Activated T-helper 1 cell treated with anti-CD3 and anti-CD28 coated beads, Interleukin-2, amount 50 U/mL, for 16 hours (primary cell): ENCODE measurements at places on chromosomes 4 and X.
A peak's percentile ranks its signal among the peaks of the same experiment; 100 is the strongest.

GRCh38 chr4:2304877-2305561 lies 43.1 kb upstream of the MXD4 start:
- DNase-seq, result no peak

DNA sequence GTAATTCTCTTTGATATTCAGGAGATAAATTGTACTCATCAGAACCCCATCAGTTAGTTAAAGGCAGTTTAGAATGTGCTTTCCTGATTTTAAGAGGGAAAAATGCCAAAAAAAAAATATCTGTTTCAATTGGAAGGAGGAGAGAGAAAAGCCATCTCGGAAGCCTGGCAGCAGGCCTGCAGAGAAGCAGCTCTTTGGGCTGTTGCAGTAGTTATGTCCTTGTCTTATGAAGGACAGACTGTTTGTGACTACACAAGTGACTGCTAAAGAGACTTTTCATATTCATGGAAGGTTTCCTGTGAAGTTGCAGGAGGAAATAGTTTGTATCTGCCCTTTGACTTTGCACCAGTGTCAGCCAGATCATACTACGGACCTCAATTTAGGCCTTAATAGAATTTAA lies 88.8 kb downstream of the DCLK2 start:
- DNase-seq, result no peak

DNA sequence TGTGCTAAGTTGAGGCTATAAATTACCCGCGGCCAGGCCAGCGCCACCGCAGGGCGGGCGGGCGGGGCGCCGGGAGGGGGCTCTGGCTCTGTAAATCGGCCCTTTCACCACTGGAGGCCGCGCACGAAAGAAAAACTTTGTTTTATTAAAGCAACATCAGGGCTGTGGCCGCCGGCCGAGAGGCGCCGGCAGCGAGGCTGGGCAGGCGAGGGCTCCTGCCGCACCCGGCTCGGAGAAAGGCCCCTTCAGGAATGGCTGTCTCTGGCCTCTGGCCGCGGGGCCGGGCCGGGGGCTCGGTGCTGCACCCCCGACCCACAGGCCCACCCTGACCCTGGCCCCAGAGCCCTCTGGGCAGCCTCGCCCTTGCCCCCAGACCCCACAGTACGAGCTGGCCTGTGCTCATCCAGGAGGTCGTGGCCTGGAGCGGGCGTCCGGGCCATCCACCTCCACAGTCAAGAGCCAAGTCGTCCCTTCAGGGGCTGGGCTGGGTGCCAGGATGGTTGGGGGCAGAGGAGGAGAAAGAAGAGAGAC lies 29.5 kb upstream of the FGFR3 start:
- DNase-seq, result no peak

DNA sequence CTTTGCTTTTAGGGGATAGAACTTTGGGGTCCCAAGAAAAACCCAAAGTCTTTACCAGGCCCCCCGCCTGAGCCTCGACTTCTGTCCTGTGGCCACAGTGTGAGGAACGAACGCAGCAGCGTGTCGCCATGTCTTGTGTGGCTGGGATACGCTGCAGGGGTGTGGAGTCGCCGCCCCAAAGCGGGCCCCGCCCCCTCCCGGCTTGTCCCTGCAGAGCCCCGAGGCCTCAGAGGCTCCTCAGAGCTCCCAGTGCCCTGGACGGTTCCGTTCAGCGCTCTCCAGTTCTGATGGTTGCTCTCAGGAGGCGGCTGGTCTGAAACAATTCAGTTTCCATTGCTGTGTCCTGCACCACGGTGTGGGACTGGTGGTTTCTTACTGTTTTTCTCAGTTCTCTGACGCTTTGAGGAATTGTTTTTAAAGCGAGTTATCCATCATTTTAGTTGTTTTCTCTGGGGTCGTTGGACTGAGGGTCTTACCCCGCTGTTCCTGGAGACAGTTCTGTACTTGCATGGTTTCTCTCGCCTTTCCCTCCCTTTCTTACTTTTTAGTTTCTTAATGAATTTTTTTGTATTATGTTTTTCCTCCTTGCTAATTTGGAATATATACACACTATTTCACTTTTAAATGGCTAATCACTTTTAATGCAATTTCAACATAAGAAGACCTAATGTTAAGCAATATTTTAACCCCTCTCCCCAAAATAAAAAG lies 1.6 kb upstream of the IDUA start:
- DNase-seq, result peak; percentile 49

DNA sequence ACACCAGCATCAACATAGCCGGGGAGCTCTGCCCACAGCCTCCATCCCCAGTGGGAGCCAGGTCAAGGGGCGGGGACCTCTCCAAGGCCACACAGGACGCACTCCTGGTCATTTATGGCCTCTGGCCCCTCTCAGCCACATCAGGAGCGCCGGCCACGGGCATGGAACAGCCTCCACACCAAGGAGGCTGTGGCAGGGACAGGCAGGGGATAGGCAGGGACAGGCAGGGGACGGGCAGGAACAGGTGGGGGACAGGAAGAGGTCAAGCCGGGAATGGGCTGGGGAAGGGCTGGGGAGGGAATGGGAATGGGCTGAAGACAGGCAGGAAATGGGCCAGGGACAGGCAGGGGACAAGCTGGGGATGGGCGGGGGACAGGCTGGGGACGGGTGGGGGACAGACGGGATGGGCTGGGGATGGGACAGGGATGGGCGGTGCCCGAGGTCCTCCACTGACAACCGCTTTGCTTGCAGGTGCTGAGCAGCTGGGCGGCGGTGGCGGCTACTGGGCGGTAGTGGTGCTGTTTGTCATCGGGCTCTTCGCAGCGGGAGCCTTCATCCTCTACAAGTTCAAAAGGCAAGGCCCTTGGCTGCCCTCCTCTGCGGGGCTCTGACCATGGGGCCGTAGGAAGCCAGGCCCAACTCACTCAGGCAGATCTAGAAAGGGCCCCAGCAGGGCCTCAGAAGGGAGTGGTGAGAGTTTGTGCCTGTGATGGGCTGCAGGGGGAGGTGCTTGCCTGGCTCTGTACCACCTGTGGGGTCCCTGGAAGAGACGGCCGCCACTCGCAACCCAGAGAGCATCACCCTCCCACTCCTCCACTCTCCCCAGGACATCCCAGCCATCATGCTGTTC lies 205.6 kb downstream of the AFAP1 start:
- no peak for DNase-seq

DNA sequence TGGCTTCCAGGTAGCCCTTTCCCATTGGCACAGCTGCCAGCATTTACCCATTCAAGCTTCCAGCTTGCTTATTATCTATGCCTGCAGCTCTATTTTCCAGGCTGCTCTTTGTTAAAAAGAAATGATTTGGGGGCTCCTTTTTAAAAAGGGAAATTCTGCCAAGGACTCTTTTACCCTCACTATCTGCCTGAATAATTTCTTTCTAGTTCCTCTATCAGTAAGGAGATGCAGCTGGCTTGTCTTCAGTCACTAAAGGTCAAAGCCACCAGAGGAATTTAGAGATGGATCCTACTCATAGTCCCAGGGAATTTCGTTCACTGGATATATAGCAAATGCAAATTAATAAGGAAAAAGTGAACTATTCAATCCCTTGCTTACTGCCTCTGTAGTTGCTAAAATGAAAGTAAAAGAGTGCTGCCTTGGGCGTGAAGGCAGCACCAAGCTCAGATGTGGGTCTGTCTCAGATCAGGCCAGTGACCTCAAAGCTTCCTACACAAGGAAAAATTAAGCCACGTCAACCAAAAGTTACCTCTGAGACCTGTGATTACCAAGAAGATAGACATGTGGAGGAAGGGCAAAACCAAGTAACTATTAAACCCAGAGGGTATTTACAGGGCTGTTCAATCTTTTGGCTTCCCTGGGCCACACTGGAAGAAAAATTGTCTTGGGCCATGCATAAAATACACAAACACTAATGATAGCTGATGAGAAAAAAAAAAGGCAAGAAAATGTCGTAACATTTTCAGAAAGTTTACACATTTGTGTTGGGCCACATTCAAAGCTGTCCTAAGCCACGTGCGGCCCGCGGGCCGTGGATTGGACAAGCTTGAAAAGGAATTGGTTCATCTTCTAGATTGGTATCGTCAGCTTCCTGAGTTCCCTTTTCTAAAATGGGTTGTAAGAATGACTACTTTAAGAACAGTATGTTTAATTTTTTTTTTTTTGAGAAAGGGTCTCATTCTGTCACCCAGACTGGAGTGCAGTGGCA lies 5.3 kb downstream of the ARSF start:
- DNase-seq, result no peak

- DNase-seq, result no peak
Observed at GRCh38 chrX:86023811-86024210, 23.5 kb downstream of the CHM start.

DNA sequence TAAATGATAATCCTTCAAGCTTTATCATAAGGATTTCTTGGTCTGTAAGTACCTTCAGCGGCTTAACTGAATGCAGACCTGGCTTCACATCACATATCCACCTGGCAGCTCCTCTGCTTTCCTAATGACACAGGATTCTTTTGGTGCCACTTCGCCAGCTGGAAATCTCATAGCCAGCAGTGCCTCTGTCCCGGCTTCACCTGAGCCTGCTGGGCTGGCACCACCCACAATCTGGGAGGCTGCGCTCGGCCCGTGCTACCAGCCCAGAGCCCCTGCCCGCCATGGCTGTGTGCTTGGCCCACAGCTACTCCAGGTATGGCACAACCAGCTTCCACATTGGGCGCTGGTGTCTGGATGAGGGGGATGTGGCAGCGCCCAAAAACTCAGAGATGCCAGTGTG lies 37.4 kb downstream of the SPRY1 start:
- DNase-seq, result no peak

DNA sequence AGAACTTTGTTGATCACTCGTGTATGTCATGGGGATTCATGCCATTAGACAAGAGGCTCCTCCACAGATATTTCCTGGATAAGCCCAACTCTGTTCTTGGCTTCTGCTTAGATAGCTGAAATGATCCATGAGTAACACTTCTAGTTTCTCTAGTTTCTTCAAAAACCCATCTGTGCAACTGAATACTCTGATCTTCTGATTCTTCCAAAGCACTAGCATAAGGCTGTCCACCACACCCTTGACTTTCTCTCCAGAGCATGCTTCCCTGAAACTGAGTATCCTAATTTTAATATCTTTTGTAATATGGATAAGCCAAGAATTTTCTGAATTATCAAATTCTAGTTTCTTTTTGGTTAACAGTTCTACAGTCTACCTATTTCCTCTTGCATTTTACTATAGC lies 118.6 kb upstream of the TAPT1 start:
- no peak for DNase-seq
